ENCODE measurements at places on chromosomes 7 and 10.

- no peak for DNase-seq
Observed at GRCh38 chr7:151755131-151755801, 121.6 kb downstream of the PRKAG2 start.

DNA sequence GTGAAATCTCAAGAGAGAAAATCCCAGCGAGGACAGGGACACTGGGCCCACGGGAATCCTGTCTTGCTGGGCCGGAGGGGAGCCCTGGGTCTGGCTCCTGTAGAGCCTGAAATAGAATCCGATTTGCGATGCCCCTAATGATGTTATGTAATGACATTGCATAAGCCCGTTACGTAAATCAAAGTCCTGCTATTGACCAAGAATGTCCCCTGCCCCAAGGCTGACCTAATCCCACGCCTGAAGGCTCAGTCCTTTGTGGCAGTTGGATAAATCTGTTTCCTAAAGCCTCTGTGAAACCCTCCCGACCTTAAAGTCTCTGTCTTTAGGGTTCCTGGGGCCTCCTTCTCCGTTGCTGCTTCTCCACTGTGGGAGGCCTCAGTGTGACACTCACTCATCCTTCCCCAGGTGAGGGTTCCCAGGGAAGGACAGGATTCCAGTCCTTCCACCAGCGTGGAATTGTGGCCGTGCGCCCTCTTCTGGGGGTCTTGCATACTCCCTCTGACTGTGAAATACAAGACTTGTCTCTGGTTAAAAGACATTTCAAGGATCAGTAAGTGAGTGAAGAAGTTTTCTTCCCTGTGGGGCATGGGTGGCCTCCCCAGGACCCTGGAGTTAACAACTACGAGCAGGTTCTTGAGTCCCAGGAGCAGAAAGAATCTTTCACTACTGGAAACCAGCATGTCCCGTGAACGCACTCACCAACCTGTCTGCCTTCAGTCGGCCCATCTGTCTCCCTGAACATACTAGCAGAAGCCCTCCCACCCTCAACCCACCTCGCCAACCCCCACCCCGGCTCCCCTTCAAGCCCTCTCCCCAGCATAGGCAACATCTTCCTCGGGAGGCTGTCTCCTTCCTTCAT lies 19.8 kb downstream of the ZNF467 start:
- no peak for DNase-seq

GRCh38 chr7:28381466-28381865 lies 30.9 kb upstream of the CREB5 start:
- DNase-seq, result no peak

GRCh38 chr10:31157123-31158010 lies 125.7 kb upstream of the ZNF438 start:
- DNase-seq, result no peak

DNA sequence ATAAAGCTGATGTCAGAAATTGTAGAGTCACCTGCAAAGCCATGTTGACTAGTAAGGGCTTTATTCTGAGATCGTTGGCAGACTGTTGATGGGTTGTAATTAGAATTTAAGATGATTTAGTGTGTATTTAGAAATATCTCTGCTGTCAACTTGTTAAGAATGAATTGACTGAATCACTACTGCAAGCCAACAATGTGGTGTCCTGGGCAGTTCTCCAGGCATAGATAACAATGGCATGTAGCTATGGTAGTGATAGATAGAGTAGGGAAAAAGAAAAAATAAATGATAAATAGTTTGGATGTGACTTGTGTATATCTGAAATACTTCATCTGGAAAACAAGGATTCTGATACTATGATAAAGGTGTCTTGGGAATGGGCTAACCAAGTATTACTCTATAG lies 640.2 kb downstream of the ARL4A start:
- no peak for DNase-seq

DNA sequence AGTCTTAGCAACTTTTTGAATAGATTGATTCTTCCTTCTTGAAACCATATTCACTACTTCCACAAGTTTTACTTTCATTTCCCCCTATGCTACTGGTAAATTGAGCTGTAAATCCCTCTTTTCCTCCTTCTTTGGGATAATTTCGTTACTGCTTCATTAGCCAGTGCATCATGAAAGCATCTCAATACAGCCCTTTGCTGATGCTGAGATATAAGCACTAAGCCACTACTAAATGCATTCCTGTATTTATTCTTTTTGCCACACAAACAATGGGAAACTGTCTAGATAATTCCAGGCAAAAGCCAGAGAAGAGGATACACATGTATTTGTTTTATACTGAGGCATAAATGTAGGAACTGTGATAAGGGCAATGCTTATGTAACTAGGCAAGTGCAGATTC lies 313.9 kb downstream of the NXPH1 start:
- no peak for DNase-seq

- no peak for DNase-seq
Observed at GRCh38 chr10:95562341-95562965, 1.3 kb upstream of the SORBS1 start.

DNA sequence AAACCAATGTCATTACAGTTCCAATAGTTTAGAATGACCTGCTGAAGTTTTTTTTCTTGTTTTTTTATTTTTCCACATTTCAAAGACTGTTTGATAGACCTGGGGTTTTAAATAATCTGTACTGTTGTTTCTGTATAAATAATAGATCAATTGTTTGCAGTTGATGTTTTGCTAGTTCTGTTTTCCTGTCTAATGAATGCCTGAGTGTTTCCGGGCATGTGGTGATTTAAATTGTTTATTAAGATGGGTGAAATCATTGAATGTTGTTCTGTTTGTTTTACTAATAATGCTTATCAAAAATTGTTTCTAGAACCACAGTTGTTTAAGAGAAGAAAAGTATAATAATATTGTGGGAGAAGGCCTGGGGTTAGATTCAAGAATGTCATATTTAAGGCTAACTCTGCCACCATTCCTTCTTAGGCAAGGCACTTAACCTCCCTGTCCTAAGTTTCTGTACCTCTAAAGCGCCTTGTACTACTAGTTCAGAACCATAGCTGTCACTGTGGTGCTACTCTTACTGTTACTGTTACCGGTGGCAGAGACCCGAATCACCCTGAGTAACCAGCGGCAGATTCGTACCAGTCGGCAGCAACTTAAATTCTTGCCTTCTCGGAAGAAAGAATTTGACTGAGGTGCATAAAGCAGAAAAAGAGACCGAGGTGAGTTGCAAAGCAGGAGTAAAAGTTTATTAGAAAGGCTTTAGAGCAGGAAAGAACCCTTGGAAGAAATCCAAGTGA lies 1014.1 kb downstream of the REEP3 start:
- DNase-seq, result no peak

GRCh38 chr10:111080224-111080623 lies 3.4 kb downstream of the ADRA2A start:
- DNase-seq, result no peak

DNA sequence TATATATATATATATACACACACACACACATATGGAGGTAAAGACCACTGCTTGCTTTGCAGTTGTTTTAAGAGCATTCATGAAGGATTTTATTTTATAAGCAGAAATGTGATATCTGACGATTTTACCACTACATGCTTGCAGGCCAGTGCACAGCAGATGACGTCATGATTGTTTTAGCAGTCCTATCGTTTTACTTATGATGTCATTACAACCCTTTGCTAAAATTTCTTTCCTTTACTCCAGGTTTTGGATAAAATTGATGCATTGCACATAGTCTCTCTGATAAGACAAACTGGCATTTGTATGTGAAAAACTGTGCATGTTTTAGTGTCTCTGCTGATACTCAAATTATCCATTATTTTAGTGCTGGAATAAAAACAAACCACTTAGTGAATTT lies 9.2 kb downstream of the EGFR start:
- DNase-seq, result no peak

GRCh38 chr10:13026873-13027272 lies 25.4 kb upstream of the CCDC3 start:
- DNase-seq, result no peak

- no peak for DNase-seq
Observed at GRCh38 chr7:48225101-48225500, 53.8 kb downstream of the ABCA13 start.
